Dorsolateral prefrontal cortex (tissue), 122 donors: ENCODE measurements at places on chromosomes 16 and 17.
A peak's percentile ranks its signal among the peaks of the same experiment; 100 is the strongest.

GRCh38 chr17:74935048-74935447, 650 bp upstream of the OTOP3 start:
- DNase-seq, result no peak

- DNase-seq, result no peak
Measured at GRCh38 chr17:40457369-40457768, 14.1 kb downstream of the IGFBP4 start.

GRCh38 chr17:65142247-65142646, 5.1 kb downstream of the RGS9 start:
- no peak for DNase-seq

DNA sequence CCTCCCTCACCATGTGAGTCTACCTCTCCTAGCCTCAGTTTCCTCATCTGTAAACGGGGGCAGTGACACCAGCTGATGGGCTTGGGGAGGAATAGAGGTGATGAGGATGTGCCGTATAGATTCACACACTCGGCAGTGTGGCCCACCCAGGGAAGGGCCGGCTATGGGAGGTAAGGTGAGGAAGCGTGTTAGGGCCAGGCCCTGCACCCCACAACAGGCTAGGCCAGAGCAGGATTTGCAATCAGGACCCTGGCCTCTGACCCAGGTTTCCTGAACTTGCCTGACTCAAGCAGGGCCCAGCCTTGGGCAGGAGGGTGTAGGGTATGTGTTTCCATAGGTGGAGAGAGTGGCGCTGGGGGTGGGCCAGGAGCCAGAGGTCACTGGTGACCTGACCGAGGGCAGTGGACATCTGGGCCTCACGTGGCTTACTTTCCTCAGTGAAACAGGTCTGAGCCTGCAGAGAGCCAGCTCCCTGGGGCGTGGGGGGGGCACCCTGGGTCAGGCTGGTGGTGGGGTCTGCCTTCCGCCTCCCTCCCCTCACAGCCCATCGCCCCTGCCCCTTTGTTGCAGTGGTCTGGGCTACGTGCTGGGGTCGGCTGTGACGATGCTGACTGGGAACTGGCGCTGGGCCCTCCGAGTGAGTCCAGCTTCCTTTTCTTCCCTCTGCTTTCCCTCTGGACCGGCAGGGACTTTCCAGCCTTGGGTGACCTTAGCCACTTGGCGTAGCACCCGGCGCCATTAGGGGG, 12.8 kb downstream of the SPNS3 start:
- DNase-seq, result no peak

DNA sequence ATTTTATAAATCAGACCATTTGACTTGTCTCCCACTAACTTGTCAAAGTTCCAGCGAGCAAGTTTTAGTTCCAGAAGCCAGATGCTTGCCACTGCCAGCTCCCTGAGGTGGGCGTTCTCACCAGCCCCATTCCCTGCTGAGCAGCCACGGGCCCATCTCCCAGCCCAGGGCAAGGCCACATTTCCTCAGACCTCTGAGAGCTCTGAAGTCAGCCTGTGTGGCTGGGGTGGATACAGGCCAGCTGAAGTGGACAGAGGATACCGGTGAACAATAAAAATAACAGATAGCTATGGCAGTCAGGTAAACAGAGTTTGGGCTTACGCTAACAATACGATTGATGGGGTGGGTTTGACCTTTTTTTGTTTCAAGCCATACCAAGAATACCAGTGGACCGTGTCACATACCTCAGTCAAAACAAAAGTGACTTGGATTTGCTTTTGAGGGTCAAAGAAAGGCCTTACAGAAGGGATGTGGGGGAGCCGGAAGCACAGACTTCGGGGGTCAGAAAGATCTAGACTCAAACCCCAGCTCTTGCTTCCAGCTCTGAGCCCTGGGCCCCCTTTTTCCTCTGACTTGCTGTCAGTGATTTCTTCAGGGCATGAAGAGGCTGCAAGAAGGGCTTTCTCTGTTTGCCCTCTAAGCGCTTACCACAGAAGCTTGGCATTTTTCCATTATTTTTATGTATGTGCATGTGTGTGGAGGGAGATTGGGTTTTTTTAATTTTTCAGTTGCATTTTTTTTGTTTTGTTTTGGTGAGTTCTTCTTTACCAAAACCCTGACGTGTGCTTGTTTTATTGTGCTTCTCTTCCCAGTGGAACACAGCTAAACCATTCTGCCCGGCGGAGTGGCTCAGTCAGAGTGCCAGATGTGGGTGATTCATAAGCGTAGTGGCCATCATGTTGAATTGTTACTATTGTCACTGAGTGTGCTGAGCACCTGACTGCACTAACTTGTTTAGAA, 109.9 kb downstream of the GNAO1 start:
- DNase-seq, result peak; percentile 72
